ENCODE measurements at places on chromosomes 6 and 20.

DNA sequence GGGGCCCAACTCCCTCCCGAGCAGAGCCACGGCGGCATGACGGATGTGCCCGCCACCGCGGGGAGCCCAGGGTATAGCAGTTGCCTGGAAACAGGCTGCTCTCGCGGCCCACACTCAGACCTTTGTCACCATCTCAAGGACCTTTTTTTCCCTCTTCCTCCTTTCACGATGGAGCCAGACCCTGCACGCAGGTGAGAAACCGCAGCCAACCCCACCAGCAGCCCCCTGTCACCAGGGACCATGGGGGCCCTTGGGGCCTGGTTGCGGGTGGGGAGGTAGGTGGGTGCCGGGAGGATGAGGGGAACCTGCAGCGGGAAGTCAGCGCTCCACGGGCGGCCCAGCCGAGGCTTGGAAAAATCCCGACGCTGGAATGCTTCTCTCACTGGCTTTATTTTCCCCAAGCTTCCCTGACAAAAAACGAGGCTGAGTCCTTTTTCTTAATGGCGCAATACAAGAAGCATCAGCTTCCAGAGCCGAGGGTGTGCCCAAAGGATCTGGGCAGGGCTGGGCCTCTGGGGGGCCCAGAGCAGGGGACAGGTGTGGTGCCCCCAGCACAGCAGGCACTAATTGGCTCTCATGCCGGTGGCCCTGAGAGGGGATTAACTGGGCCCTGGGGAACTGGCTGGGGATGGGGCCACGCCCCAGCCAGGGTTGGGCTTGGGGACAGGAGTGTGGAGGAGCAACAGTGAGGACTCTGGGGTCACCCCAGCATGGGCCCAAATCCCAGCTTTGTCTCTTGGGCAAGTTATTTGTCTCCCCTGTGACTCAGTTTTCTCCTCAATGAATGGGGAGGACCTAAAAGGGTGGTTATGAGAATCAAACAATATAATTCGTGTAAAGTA is 23.9 kb downstream of the NOL4L start:
- no peak for DNase-seq

DNA sequence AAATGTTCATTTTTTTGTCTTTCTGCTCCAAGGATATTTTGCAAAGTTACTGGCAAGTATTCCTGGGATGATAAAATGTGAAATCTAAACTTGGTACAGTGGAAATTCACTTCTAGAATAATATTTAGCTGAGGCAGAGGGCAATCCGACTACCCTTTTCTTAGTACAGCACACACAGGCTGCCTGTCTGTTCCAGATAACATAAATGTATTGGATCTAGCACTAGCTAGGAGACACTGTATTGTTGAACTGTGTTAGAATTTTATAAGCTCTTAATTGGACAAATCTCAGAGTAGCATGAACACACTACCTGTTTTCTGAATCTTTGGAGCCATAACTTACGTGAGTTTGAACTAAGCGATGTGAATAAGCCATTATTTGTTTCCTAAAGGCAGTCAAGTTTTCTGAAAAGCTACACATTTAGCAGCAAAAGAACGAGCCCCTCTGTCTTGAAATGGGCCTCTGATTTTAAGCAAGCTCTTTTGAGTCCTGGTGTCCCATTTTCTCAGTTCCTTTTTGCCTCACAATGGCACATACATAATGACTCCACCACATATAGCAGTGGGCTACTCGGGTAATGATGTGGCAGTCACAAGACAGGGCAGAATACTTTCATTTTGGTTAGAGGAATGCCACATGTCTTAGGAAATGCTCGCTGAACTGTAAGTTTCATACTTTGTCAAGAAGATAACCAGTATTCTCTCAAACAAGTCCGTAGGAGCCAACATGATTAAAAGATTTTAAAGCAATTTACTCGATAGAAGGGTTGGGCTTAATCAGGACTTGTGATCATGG is 116.5 kb upstream of the ESR1 start:
- no peak for DNase-seq

- DNase-seq: no peak
Observed at GRCh38 chr20:62918831-62919230, 7.5 kb downstream of the DIDO1 start.

GRCh38 chr6:131363947-131364834 is 208.8 kb upstream of the ARG1 start:
- DNase-seq: no peak

GRCh38 chr6:100078509-100078908 is 84.5 kb upstream of the MCHR2 start:
- no peak for DNase-seq

DNA sequence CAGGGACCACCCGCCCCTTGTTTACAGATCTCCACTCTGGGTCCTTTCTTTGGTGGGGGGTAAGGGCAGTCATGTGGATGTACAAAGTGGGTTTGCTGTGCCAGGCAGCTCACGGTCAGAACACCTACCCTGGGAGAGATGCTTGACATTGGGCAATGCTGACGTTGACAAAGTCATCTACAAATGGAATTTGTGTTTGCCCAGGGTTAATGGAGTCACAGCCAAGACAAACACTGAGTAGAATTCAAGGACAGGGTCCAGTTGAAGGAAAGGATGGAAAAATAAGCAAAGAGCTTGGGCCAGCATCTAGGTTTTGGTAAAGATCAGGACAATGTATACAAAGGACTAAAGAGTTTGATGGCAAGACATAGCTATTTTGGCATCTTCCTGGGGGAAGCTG is 54.7 kb downstream of the MOCS1 start:
- no peak for DNase-seq

DNA sequence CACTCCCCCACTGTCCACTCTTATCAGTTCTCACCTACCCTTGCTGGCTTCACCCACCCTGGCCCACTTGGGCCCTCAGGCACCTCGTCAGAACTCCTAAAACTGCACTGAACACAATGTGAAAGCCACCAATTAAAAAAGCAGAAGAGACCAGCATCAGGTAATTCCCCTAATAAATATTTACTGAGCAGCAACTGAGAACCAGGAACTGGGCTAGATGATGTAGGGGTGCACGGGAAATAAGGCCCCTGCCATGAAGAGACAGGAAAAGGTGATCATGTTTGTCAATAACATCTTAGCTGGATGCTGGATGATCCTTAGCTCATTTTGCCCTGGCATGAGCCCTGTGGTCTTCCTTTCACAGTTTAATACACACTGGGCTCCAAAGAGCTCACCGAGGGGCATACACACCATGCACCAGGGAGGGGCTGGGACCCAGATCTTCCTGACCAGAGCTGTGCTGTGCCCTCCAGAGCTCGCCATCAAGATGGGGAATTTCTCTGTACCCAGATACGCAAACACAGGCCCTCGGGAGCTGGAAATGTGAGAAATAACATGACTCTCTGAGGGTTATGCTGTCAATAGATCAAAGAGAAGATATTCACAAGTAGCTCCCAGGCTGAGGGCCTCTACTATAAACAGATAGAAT is 113.6 kb upstream of the SLC22A16 start:
- DNase-seq: no peak

DNA sequence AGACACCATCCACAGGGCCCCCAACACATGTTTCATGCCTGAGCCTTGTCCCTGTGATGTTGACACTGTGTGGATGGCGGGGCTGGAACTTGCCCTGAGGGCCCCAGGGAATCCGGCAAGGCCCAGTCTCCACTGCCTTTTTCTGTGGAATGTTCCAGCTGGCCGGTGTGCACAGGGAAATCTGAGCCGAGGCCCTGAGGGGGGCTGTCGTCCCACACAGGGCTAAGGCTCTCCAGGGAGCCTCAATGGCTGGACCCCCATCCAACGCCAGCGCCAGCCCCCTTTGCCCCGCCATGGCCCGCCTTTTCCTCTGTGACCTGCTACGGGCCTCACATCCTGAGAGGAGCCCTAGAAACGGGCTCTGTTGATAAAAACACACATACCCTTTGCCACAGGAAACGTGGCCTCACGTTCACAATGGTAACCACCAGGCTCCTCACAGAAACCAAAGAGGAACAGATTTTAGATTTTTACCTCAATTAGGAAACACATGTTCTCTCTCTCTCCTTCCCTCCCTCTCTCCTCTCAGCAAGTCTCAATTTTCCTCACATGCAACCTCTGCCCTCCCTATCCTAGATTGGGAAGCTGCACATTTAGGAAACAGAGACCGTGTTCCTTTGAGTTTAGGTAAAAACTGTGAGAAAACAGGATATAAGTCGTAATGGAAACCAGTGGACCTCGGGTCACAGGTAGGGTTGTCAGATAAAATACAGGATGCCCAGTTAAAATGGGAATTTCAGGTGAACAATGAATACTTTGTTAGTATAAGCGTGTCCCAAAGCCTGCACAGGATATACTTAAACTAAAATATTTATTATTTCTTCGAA is 13.7 kb upstream of the ZNF831 start:
- no peak for DNase-seq

- no peak for DNase-seq
Observed at GRCh38 chr6:156839591-156840001, 62.4 kb downstream of the ARID1B start.

GRCh38 chr6:42702200-42702599 is 20.2 kb downstream of the PRPH2 start:
- DNase-seq: no peak

- peak; percentile 49 for DNase-seq
Observed at GRCh38 chr6:41706876-41707564, 28.4 kb downstream of the TFEB start.

- DNase-seq: no peak
Observed at GRCh38 chr20:43472671-43473380, 15.1 kb downstream of the SRSF6 start.

DNA sequence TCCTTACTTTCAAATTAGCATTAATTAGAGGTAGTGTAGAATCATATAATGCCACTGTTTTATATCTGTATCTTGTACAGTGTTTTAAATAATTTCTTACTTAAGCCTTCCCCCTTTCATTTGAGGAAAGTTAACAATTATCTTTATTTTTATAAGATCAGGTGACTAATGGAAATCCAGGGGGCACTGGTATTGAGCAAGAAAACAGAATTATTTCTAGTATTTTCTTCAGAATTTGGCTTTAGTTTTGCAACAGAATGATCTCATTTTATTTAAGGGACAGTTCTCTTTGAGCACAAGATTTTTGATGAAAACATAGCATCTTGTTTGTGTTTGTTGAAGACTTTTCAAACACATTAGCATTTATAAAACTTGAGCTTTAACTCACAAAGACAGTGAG is 55.9 kb downstream of the RNF217 start:
- DNase-seq: no peak

GRCh38 chr20:35065181-35065580 is 27.4 kb downstream of the TRPC4AP start:
- DNase-seq: no peak

- DNase-seq: no peak
Observed at GRCh38 chr6:106359959-106360409, 533 bp upstream of the CRYBG1 start.

- no peak for DNase-seq
Observed at GRCh38 chr20:62355516-62355877, 11.6 kb downstream of the LAMA5 start.

- no peak for DNase-seq
Observed at GRCh38 chr6:142707255-142707654, 237.7 kb downstream of the HIVEP2 start.

GRCh38 chr6:6753301-6753700 is 164.8 kb downstream of the LY86 start:
- no peak for DNase-seq

GRCh38 chr6:2218866-2219265 is 26.5 kb downstream of the GMDS start:
- no peak for DNase-seq

Measured in hippocampal formation (tissue), 2 donors.